Stimulated activated CD8-positive, alpha-beta memory T cell treated with anti-CD3 and anti-CD28 coated beads, Interleukin-15, amount 100 ng/mL, for 48 hours (primary cell): ENCODE measurements at places on chromosomes 13 and 19.
A peak's percentile ranks its signal among the peaks of the same experiment; 100 is the strongest.

- DNase-seq: no peak
These were observed 37.7 kb downstream of the ARHGEF7 start for GRCh38 chr13:111152844-111153243.

DNA sequence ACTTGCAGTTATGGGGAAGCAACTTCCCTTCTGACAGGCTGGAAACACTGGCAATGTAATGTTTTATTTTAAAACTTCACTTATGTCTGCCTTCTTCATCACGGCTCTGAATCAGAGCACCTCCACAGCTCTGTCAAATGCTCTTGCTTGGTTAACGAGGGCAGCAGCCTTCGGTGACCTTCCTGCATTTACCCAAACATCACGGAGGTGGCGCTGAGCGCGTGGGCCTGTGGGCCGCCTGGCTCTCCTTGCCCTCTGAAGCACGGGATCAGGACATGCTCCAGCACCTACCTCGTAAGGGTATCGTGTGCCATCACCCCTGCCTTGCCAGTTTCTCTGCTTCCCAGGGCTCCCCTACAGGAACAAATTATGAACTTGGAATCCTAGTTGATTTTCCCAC lies 310.0 kb downstream of the TEX29 start:
- DNase-seq: no peak

- DNase-seq: no peak
These were observed 3.1 kb upstream of the SOHLH2 start for GRCh38 chr13:36217456-36217855.

DNA sequence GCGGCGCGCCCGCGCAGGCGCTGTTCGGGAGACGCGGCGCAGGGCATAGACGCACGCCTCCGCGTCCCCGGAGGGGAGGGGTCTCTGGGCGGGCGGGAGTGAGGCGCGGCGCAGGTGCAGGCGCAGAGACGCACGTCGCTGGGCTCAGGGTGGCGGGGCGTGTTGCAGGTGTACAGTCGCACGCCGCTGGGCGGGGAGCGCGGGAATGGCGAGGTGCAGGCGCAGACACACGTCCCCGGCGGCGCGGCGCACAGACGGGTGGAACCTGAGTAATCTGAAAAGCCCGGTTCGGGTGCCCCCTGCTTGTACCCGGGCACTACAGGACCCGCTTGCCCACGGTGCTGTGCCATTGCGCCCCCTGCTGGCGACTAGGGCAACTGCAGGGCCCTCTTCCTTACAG lies 44.7 kb downstream of the PLPP2 start:
- no peak for DNase-seq

GRCh38 chr19:39405958-39406655 lies 540 bp upstream of the ZFP36 start:
- DNase-seq: peak; percentile 79

DNA sequence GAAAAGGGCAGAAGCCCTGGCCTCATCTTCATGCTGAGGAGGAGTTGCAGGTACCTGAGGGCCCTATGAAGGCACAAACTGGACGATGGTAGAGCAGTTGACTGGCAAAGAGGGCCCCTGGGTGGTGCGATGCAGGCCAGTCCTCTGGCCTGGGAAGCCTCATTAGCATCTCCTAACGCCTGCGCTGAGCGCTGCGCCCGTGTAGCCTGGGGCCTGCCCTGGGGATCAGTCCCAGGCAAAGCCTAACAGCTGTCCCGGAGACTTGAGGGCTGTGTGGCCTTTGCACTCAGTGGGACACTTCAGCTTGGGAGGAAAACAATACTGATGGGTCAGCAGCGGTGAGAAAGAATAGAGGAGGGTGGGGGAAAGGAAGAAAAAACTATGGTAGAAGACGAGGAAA lies 187.7 kb downstream of the RAP2A start:
- DNase-seq: no peak

DNA sequence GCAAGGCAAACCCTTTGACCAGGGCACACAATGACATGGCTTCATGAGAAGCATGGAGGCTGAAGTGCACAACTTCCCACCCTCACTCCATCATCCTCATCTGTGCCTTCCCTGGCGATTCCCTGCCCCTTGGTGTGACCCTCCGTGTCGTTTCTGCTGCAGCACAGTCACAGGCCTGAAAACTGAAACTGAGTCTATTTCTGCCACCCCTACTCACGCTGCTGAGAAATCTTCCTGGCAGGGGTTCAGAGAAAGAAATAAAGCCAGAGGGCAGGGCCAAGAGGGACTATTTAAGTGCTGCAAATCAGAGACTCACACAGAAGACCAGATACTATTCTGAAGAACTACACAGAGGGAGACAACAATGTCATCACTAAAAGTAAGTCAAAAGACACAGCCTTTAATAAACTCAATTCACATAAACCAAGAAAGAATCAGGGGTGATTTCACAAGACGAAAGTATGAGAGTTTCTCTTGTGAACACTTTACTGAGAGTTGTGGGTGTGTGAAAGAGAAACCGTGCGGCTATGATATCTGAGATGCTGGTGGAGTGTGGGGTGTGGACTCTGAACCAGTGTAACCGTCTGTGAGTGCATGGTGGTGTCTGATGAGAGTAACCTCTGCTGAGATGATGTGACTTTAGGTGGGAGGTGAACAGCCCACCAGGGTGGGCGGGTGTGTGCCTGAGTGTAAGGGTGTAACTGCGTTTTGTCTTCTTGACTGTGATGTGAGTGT lies 23.5 kb downstream of the LGALS16 start:
- DNase-seq: peak; percentile 16

DNA sequence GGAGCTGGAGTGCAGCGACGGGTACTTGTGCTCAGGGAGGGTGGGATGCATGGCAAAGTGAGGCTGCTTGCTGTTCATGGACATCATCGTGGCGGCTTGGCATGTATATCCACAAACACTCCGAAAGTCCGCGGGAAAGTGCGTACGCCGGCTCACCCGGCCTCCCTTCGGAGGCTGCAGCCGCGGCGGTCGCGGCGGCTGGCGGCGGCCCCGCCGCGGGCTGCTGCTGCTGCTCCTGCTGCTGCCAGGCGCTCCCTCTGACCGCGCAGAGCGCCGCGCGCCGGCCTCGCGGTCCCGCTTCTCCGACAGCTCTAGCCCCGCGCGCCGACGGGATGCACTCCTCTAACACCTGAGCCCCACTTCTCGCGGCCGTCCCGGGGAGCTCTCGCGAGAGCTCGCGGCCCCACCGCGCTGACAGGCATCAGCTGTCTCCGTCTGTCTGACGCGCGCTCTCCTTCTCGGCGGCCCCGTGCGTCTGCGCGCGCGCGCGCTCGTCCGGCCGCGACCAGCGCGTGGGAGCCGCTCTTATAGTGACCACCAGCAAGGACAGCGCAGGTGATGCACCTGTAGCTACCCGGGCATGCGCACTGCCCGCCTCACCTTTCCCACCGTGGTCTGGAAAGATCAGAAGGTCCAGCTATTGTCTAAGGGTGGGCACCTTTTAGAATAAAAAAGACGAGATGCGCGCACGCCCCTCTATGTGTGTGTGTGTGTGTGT lies at the start of gene POU4F1:
Gene POU4F1, minus strand, starts transcription at position 313 of the 718 bp plus-strand sequence. Its CDS starts 226 bp downstream, at position 87.
- peak; percentile 62 for DNase-seq

- DNase-seq: no peak
These were observed 243.6 kb downstream of the DLEU7 start for GRCh38 chr13:50599927-50600326.
